ENCODE measurements at places on chromosomes 1 and 21.

DNA sequence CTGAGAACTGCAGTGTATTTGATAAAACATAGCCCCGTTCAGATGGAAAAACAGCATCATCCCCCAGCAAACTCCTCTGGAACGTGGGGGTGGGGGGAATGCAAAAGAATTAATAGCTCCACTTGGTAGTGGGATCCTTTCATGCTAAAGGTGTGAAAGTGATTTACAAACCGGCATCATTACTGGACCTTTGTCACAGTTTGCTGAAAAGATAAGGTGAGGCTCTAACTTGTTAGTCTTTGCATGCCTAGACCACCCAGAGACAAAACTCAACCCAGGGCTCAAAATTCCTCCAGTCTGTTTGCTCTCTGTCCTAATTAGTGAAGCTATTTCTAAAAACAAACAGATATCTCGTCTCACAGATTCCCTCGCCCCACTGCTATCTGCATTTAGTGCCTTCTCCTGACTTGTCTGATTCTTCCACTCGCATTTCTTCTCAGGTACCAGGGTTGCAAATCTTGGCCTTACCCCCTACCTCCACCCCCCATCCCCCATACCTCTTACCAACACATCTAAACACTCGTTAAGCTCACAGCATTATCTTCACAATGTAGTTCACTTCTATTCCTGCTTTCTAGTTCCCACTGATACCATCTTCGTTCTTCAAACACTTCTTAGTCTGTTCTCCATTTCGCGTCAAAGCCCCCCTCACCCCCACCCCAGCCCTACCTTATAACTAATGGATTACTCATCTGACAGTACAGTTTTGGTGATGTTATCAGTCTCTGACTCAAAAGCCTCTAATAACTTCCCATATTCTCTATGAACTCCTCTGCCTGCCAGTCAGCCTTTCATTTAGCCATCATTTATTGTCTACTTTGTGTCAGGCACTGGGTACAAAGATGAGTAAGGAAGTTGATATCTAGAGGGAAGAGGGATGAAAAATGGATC is 11.8 kb downstream of the IER5 start:
- DNase-seq: peak; percentile 37

DNA sequence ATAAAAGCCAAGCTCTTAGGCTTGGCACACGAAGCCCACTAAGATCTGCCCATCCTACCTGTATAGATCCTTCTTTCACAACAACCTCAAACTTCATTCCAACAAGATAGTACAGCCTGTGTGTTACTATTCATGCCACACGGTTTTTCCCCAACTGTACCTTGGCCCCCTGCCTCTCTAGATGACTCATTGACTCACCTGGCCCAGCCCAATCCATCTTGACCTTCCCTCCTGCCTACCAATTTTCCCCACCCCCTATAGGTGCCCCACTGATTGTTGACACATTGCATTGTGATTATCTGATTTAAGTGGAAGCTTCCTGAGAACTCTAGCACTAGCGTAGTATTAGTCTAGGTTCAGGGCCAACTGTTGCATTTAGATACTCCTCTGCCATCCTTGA is 2.0 kb upstream of the CD101 start:
- no peak for DNase-seq

- DNase-seq: no peak
These were observed 327 bp downstream of the LRRC40 start for GRCh38 chr1:70205071-70205433.

DNA sequence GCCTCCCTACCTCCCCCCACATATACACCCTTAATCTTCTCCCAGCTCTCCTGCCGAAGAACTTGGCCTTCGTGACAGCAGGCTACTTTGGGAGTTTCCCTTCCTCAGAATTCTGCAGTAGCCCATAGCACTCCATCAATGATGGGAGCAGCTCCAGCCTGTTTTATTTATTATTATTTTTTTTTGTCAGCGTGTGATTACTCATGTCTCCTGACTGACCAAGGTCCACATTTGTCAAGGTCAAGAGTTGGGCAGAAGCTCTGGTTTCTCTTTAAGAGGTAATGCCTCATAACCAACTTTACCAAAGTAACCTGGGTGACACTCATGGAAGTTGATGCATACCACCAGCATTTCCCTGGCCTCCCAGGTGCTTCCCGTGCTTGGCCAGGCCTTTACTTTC is 125.4 kb downstream of the ZZZ3 start:
- DNase-seq: no peak

DNA sequence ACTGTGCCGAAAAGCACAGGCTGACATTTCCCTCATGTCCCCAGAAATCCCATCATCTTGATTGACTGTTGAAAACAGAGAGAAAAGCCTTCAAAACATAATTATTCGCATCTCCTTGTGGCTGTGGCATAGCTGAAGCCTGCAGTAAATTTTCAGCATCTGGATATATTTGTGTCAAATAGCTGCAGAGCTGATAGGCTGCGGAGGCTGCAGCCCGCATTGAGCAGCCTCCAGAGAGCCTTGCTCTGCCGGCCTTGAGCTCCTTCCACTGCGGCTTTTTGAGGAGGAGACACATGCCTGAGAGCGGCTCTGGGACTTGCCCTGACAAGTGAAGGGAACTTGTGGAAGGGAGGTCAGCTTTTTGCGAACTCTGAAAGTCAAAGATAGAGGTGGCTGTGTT is 144.7 kb downstream of the RYR2 start:
- DNase-seq: no peak

- no peak for DNase-seq
These were observed 26.5 kb upstream of the KCNQ4 start for GRCh38 chr1:40757084-40757483.

- DNase-seq: no peak
These were observed 232.6 kb upstream of the PLXNA2 start for GRCh38 chr1:208476846-208477170.

GRCh38 chr1:50156241-50157010 is 47.7 kb downstream of the ELAVL4 start:
- no peak for DNase-seq
